ENCODE measurements at places on chromosomes 11 and 22. TPM values are rescaled to one million over a fixed set of nuclear protein-coding genes. Genes with fewer than 3 reads are reported as not detected.

GRCh38 chr11:61580271-61580888, 496 bp downstream of the SYT7 start:
- no peaks in the 10 kb centered on the region for H3K4me1 ChIP-seq

GRCh38 chr11:34633990-34634693, 13.2 kb downstream of the EHF start:
- H3K27me3 ChIP-seq: no peaks in the 10 kb centered on the region
- no peak overlapping the region for H3K4me3 ChIP-seq
- H3K27ac ChIP-seq: no peak overlapping the region
- DNase-seq: no peak

DNA sequence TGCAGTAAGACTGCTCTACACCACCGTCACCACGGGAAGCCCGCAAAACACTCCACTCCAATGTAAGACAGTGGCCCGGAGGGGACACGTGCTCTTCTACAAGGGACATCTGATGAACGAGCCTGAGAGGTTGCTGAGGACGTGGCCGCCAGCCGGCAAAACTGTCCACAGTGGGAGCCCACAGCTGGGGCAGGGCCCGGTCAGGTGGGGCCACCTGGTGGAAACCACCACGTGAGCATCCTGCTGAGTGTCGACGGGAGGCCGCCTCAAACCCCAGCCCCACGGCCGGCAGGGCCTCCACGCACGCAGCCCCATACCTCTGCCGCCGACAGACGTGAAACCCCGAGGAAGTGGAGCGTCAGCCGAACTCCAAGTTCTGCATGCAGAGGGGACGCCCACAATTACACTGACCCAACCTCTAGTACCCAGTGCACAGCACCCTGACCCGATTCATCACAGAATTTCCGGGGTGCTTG, 42.6 kb downstream of the BRD1 start:
- no peak for DNase-seq
- no peaks in the 10 kb centered on the region for H3K27me3 ChIP-seq
- no peaks in the 10 kb centered on the region for H3K4me1 ChIP-seq
- H3K27ac ChIP-seq: no peak overlapping the region
- H3K36me3 ChIP-seq: no peaks in the 10 kb centered on the region
- H3K4me3 ChIP-seq: no peak overlapping the region

GRCh38 chr11:117374316-117375055, 46.8 kb downstream of the CEP164 start:
- DNase-seq: no peak
- H3K4me3 ChIP-seq: no peak overlapping the region
- no peaks in the 10 kb centered on the region for H3K4me1 ChIP-seq
- H3K27me3 ChIP-seq: no peaks in the 10 kb centered on the region
- peaks cover 12% of the 10 kb centered on the region for H3K36me3 ChIP-seq
- H3K27ac ChIP-seq: no peak overlapping the region

Gene PDGFD
- total RNA-seq: 0.84 TPM

All from right lobe of liver (tissue), 6 donors.